AG09319 (cell line): ENCODE measurements at places on chromosomes 7 and 10.

DNA sequence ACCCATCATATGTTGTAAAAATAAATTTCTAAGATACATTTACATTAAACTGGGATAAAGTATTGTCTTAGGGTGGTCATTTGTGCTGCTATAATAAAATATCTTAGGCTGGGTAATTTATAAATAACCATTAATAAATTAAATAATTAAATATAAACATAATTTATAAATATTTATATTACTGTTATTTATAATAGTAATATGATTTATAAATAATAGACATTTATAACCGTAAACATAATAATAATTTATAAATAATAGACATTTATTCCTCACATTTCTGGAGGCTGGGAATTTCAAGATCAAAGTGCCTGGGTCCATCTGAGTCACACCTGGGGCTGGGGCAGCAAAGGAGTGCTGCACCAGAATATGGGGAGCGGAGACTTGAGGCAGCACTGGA lies 31.1 kb downstream of the ZWINT start:
- no peak for DNase-seq

DNA sequence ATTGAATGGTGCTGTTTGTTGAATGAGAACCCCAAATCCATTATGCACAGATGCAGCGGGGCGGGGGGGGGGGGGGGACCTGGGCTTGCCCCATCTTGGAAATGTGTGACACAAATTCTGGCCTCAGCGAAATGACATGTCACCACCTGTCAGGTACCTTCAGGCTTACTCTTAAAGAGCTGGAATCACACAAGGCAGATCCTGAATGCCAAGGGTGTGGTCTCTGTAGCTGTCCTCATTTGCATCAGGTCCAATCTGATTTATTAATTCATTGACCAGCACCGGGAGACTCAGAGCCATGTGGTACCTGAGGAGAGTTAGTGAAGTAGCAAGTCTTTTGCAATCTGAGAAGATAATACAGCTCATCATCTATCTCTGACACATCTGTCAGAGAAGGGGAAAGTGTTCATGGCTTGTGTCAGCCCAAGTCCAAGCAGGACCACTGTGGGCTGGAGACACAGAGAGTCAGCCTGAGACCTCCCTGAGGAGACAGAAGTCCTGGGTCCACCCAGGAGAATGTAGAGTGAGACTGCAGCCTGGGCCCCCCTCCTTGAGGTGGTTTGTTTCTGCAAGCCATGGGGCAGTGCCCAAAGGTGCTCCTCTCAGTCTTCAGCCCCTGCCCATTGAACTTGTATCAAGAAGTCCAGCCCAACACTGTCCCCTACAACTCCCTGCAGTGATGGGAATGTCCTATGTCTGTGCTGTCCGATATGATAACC lies 46.7 kb downstream of the ADCYAP1R1 start:
- no peak for DNase-seq

DNA sequence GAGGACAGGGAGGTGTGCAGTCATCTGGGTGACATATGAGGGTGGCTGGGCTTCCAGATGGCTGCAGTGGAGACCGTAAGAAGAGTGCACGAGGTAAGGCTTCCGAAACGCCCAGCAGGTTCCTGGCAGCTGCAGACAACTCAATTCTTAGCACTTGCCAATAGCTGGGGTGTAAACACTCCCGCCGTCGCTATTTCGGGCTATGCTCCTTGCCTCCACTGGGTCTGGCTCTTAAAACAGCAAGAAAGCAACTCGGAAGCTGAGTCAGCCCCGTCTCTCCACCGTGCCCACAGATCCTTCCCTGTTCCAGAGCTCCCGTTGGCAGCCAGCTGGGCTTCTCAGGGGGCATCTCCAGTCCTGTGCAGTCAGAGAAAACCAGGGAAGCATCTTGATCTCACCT lies 6.1 kb upstream of the PDGFA start:
- no peak for DNase-seq

DNA sequence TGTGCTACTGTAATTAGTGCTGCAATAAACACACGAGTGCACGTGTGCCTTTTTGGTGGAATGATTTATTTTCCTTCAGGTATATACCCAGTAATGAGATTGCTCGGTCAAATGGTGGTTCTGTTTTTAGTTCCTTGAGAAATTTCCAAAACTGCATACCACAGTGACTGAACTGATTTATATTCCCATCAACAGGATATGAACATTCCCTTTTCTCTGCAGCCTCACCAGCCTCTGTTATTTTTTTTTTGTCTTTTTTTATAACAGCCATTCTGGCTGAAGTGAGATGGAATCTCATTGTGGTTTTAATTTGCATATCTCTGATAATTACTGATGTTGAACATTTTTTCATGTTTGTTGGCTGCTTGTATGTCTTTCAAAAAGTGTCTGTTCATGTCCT lies 922.9 kb upstream of the LRRN3 start:
- DNase-seq = no peak

GRCh38 chr7:119969054-119969453 lies 303.9 kb upstream of the KCND2 start:
- no peak for DNase-seq
